ENCODE measurements at places on chromosomes 3 and 15. TPM values are rescaled to one million over a fixed set of nuclear protein-coding genes. Genes with fewer than 3 reads are reported as not detected.

Gene ARRDC4
- total RNA-seq: 25.4 TPM

DNA sequence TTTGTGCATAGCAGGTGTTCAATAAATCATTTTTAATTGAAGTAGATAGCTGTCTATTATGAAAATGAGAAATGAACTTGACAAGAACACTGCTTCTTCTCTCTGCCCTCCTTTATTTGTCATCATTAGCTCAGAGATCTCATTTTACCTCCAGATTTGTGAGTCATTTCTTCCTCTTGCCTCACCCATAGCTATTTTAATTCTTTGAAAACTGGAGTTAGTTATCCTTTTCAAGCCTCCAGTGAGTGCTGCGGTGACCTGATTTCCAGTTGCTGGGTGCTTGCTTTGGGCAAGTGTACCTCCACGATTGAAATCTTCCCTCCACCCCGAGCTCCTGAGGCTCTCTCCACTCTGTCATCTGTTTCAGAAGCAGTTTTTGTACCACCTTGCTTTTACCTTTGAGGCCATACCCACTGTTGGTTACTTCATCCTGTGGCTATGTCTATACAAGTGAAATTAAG, 114.6 kb downstream of the NFKBIZ start:
- DNase-seq: no peak

GRCh38 chr15:74901612-74902063, 5.0 kb downstream of the FAM219B start:
- peak; percentile 63 for DNase-seq

- DNase-seq: no peak
Observed at GRCh38 chr3:85167576-85167975, 208.8 kb downstream of the CADM2 start.

- no peak for DNase-seq
Observed at GRCh38 chr3:107904536-107905066, 186.2 kb downstream of the CD47 start.

DNA sequence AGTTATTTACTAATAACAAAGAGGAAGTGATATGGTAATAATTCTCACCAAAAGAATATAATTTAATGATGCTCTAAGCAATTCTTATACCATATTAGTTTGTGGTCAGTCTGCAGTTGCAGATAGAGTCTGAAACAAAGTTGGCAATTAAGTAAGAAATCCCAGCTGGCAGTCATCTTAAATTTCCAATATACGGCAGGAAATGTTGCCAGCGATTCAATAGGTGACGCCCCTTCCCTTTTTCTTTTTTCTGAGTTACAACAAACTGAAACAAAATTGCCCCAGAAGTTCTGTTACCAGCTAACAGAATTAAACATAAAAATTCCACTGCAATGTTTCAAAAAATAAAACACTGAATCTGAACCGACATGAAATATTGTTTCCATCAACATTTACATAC, 26.7 kb downstream of the LRRFIP2 start:
- DNase-seq: no peak
